ENCODE measurements at places on chromosomes 2 and 18.

- DNase-seq, result no peak
Observed at GRCh38 chr2:151902829-151903228, 74.6 kb upstream of the ARL5A start.

DNA sequence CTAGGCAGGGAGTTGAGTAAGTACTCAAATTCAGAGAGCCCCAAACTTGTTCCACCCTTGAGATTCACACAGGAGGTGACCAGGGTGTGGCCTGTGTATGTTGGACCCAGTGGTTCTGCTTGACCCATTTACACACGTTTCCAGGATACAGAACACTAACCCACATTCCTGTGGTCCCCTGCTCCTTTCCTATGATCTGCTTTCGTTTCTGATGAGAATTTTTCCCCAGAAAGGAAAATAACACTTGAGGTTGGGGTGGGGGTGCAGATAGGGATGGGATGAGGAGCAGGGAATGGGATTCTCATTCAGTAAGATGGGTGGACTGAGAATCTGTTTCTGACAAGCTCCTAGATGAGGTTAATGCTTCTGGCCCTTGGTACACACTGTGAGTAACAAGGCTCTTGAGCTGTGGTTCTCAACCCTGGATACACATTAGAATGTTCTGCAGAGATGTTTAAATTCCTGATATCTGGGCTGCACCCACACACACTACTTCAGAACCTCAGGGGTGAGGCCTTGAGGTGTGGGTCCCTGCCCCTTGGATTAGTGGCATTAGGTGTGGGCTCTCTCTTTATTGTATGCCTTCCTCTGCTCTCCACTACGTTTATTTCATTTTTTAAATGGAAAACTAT, 58.4 kb downstream of the TPGS2 start:
- no peak for DNase-seq

DNA sequence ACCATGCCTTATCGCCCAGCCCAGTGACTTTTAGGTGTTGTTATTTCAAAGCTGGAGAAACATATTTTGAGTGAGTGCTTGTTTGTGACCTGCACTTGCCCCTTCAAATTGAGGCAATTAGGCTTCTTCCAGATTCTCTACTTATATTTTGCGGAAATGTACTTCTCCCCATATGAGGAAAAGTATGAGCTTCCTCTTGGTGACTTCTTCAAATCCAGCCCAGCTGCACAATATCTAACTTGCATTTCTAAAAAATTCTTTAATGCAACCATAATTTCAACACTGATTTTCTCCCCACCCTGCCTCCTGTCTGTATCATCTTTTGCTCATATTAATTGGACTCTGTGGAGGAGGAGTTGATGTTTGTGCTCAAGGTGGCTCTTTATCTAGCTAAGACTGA, 391.2 kb upstream of the POU3F3 start:
- DNase-seq, result no peak

DNA sequence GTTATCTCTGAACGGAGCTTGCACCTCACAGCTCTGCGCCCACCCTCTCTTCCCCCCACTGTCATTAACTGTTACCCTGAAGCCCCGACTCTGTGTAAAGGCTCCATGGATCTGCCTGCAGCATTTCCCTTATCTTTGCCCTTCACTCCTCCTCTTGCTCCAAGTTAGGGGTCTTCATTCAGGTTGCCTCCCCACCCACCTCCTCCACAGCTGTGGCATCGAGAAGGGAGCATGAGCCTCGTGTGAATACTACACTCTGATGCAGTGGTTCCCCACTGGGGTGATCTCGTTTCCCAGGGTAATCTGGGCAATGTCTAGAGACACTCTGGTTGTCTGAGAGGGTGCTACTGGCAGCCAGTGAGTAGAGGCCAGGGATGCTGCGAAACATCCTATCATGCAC, 51.4 kb downstream of the REEP1 start:
- no peak for DNase-seq

GRCh38 chr2:86806059-86806857, 15.5 kb upstream of the CD8A start:
- DNase-seq, result no peak
